ENCODE measurements at places on chromosomes 6 and 20. TPM values are rescaled to one million over a fixed set of nuclear protein-coding genes. Genes with fewer than 3 reads are reported as not detected.

DNA sequence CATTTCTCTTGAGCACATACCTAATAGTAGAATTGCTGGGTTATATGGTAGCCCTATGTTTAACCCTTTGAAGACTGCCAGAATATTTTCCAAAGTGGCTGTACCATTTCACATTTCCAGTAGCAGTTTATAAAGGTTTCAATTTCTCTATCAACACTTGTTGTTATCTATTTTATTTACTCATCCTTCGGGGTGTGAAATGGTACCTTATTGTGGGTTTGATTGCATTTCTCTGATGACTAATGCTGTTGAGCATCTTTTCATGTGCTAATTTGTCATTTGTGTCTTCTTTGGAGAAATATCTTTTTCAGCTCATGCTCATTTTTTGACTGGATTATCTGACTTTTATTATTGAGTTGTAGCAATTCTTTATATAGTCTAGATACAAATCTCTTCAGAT is 5.4 kb downstream of the ENPP4 start:
- H3K36me3 ChIP-seq = peaks cover 6% of the 10 kb centered on the region
- peaks cover 11% of the 10 kb centered on the region for H3K4me1 ChIP-seq
- no peaks in the 10 kb centered on the region for H3K27me3 ChIP-seq
- H3K27ac ChIP-seq = no peak overlapping the region

- no peak overlapping the region for H3K4me3 ChIP-seq
- no peaks in the 10 kb centered on the region for H3K27me3 ChIP-seq
- no peaks in the 10 kb centered on the region for H3K4me1 ChIP-seq
- no peaks in the 10 kb centered on the region for H3K36me3 ChIP-seq
- DNase-seq = no peak
- H3K27ac ChIP-seq = no peak overlapping the region
Observed at GRCh38 chr6:6402006-6402405, 81.5 kb upstream of the F13A1 start.

GRCh38 chr6:78841111-78841510 is 26.2 kb upstream of the IRAK1BP1 start:
- no peak for DNase-seq
- H3K36me3 ChIP-seq = no peaks in the 10 kb centered on the region

DNA sequence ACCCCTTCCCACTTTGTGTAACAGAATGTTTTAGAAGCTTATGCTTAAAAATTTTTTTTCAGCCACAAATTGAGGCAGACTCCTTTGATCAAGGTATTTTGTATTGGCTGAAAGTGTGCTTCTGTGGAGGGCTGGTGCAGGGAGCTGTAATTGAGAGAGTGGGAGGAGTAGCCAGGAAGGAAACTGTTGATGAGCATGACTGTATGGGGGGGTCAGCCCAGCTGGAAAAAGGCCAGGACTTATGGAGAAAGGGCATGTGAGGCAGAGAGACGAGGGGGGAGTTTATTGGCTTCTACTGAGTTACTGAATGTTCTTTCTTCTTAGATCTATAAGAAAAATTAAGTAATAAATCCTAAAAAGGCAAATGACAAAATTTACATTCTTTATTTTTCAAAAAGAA is 13.4 kb downstream of the RFPL4B start:
- H3K36me3 ChIP-seq = no peaks in the 10 kb centered on the region
- no peak overlapping the region for H3K27ac ChIP-seq
- no peaks in the 10 kb centered on the region for H3K4me1 ChIP-seq
- DNase-seq = no peak
- H3K27me3 ChIP-seq = no peaks in the 10 kb centered on the region

DNA sequence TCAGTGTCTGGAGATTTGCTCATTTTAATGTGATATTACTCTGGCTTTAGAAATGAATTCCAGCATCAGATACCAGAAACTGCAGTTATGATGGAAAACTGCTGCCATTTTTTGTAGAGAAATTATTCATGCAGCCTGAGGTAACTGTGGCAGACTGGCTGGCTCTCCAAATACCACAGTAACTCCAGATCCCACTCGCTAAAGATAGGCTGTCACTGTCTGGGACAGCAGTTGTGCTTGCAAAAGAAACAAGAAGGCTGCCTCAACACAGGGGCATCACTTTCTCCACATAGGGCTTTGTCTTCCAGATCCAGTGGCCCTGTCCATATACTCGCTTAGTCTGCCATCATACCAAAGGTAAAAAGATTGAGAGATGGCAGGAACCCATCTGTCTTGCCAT is 52.7 kb downstream of the FAM184A start:
- H3K36me3 ChIP-seq = no peaks in the 10 kb centered on the region
- H3K27ac ChIP-seq = no peak overlapping the region
- no peaks in the 10 kb centered on the region for H3K4me1 ChIP-seq
- no peak for DNase-seq
- no peak overlapping the region for H3K4me3 ChIP-seq
- no peaks in the 10 kb centered on the region for H3K27me3 ChIP-seq

DNA sequence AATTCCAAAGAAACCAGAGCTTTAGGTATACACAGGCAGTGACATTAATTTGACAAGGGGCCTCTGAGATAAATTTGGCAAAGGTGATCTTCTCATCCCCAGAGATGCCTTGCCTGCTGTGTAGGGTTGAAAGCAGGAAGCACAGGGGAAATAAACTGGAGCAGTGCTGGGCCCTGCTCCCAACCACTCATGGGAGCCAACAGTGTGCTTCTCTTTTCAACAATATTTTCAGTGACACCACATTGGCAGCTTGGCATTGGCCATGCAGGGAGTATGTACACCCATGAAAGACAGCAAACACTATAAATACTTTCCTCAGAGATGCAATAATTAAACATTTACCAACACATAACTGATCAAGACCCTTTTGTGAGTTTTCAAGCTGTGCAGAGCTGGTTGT is 90.7 kb upstream of the F13A1 start:
- no peak overlapping the region for H3K4me3 ChIP-seq
- H3K4me1 ChIP-seq = no peaks in the 10 kb centered on the region
- H3K27ac ChIP-seq = no peak overlapping the region
- H3K36me3 ChIP-seq = no peaks in the 10 kb centered on the region
- peaks cover 34% of the 10 kb centered on the region for H3K27me3 ChIP-seq
- DNase-seq = no peak

- no peak for DNase-seq
- no peaks in the 10 kb centered on the region for H3K36me3 ChIP-seq
- H3K27me3 ChIP-seq = no peaks in the 10 kb centered on the region
- H3K4me3 ChIP-seq = no peak overlapping the region
Observed at GRCh38 chr6:75415804-75416203, 77.8 kb downstream of the FILIP1 start.

DNA sequence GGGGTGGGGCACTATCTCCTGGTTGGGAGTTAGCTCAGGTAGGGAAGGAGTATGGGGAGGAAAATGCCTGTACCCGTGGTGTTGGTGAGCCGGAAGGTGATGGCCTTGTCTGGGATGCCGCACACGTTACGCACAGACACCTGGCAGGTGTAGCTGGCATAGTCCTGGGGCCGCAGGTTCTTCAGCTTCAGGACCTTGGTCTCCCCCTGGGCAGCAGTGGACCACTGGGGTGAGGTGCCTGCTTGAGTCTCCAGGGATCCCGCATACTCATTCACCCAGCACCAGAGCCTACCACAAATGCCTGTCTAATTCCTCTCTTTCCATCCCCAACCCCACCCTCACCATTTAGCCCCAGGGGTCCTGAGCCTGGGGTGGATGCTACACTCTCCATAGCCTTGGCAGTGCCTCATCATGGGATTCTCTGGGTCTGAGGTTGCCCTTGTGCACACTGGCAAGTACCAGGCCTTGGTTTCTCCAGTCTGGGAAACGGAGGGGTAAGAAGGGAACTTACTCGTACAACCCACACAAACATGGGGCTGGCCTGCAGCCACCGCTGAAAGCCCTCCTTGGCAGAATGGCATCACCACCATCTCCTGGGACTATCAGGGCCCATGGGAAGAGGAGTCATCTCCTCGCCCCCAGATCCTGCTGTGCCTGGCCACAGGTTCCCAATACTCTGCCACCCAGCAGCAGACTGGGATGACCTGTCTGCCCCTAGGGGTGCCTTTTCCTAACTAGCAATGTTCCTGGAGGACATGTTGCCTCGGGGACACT is 42.8 kb downstream of the MDGA1 start:
- H3K4me1 ChIP-seq = peaks cover 15% of the 10 kb centered on the region
- no peak overlapping the region for H3K4me3 ChIP-seq
- DNase-seq = no peak
- H3K27ac ChIP-seq = no peak overlapping the region

DNA sequence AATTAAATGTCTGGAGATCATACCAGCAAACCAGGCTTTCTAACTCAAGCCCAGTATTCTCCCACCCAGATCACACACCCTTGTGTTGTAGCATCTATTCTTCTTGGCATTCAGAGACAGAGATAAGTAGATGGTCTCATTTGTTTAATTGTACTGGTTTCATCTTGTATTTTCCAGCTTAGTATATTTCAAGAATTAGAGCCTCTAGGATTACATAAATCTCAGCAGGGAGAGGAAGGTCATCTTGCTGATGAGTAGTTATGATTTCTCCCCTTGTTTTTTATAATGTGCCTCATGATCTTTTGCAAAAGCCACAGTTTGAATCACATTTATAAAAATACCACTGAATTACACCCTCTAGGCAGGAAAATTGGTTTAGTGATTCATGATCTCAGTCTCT is 106.6 kb upstream of the NRSN1 start:
- H3K36me3 ChIP-seq = no peaks in the 10 kb centered on the region
- DNase-seq = no peak
- H3K27me3 ChIP-seq = no peaks in the 10 kb centered on the region
- no peak overlapping the region for H3K4me3 ChIP-seq

- no peak overlapping the region for H3K27ac ChIP-seq
- H3K36me3 ChIP-seq = peaks cover 42% of the 10 kb centered on the region
- peaks cover 19% of the 10 kb centered on the region for H3K4me1 ChIP-seq
- no peak overlapping the region for H3K4me3 ChIP-seq
- no peak for DNase-seq
Observed at GRCh38 chr20:49171909-49172308, 16.2 kb downstream of the STAU1 start.

GRCh38 chr6:13354331-13355042 is 26.1 kb upstream of the TBC1D7 start:
- peak overlapping the region; percentile 47 for H3K27ac ChIP-seq
- DNase-seq = no peak
- no peaks in the 10 kb centered on the region for H3K27me3 ChIP-seq

DNA sequence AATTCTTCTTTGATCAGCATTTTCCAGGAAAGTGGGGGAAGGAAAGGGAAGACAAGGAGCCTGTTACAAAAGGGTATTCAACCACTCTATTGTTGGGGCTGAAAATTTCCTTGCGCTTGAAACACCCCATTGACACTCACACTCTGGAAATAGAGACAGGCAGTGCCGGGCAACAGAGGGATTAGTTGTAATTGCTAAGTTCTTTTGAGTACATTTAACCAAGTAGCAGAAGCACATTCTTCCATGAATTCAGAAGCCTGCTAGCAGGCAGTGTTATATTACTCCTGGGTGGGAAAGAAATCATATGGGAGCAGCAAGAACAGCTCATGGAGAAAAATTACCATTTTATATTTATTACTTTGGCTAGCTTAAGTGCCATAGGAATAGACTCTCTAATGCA is 745.5 kb downstream of the C6orf118 start:
- no peak overlapping the region for H3K4me3 ChIP-seq
- no peaks in the 10 kb centered on the region for H3K36me3 ChIP-seq
- DNase-seq = no peak
- no peak overlapping the region for H3K27ac ChIP-seq
- no peaks in the 10 kb centered on the region for H3K4me1 ChIP-seq
- H3K27me3 ChIP-seq = no peaks in the 10 kb centered on the region

GRCh38 chr6:166826264-166826663 is 130.1 kb downstream of the RNASET2 start:
- H3K4me1 ChIP-seq = no peaks in the 10 kb centered on the region
- no peaks in the 10 kb centered on the region for H3K36me3 ChIP-seq
- peaks cover 21% of the 10 kb centered on the region for H3K27me3 ChIP-seq
- no peak overlapping the region for H3K4me3 ChIP-seq
- H3K27ac ChIP-seq = no peak overlapping the region
- DNase-seq = no peak

- H3K27ac ChIP-seq = no peak overlapping the region
- peaks cover 16% of the 10 kb centered on the region for H3K4me1 ChIP-seq
- H3K27me3 ChIP-seq = no peaks in the 10 kb centered on the region
- DNase-seq = no peak
Observed at GRCh38 chr6:15430931-15431405, 185.1 kb downstream of the JARID2 start.

DNA sequence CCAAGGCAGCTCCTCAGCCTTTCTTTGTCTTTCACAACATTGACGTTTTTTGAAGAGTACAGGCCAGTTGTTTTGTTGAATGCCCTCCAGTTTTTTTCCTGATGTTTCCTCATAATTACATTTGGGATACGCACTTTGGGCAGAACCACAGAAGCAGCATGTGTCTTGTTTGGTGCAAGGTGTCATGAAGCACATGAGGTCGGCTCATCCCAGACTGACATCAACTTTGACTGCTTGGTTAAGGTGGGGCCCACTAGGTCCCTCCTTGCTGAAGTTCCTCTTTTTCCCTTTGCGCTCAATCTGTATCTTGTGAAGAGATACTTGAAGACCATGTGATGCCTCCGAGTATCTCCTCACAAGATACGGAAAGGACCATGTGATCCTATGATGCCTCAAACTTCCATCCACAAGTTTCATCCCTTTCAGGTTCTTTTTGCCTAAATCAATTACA is 10.5 kb downstream of the SNAI1 start:
- H3K4me3 ChIP-seq = no peak overlapping the region
- DNase-seq = no peak
- no peak overlapping the region for H3K27ac ChIP-seq
- H3K27me3 ChIP-seq = peaks cover 12% of the 10 kb centered on the region
- no peaks in the 10 kb centered on the region for H3K36me3 ChIP-seq
- no peaks in the 10 kb centered on the region for H3K4me1 ChIP-seq

The PANK2 gene
- 37.9 TPM for total RNA-seq

The SLPI gene
- total RNA-seq = 446 TPM

The GLO1 gene
- 137 TPM for total RNA-seq

The HRH3 gene
- total RNA-seq = not detected

All from Calu3 (cell line).